ENCODE measurements at places on chromosomes 5 and 9. TPM values are rescaled to one million over a fixed set of nuclear protein-coding genes. Genes with fewer than 3 reads are reported as not detected.

SLC36A2 gene
- polyA plus RNA-seq: 12.7 TPM

OTULINL gene
- 10.3 TPM for polyA plus RNA-seq

FCN2 gene
- polyA plus RNA-seq: not detected

GRCh38 chr9:111481885-111482636 lies 2.1 kb downstream of the ECPAS start:
- DNase-seq: peak; percentile 50

- no peak for DNase-seq
Measured at GRCh38 chr5:139543423-139543991, 17.6 kb upstream of the UBE2D2 start.
